ENCODE measurements at places on chromosomes 6 and 20.

DNA sequence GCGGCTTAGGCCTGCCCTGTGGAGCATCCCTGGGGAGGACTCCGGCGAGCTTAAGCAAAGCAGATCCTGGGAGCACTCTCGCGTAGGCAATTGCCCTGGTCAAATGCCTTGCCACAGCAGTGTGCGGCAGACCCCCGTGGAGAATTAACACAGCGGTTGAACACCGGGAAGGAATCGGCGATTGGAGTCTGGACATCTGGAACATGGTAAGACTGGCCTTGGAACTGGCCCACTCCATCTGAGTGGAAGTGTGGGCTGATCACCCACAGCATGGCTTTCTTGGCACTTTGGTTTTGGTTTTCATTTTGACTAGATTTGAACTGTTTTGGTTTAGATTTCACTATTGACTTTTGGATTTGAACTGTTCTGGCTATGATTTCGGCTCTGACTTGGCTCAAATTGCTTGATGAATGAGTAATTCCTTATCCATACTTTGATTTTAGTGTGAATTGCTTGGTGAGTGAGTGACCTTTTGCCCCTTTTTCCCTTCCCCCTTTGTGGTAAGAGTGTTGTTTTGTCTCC, 300.7 kb downstream of the RNGTT start:
- DNase-seq = no peak

- no peak for DNase-seq
Measured at GRCh38 chr6:156056085-156056484, 600.4 kb upstream of the NOX3 start.

DNA sequence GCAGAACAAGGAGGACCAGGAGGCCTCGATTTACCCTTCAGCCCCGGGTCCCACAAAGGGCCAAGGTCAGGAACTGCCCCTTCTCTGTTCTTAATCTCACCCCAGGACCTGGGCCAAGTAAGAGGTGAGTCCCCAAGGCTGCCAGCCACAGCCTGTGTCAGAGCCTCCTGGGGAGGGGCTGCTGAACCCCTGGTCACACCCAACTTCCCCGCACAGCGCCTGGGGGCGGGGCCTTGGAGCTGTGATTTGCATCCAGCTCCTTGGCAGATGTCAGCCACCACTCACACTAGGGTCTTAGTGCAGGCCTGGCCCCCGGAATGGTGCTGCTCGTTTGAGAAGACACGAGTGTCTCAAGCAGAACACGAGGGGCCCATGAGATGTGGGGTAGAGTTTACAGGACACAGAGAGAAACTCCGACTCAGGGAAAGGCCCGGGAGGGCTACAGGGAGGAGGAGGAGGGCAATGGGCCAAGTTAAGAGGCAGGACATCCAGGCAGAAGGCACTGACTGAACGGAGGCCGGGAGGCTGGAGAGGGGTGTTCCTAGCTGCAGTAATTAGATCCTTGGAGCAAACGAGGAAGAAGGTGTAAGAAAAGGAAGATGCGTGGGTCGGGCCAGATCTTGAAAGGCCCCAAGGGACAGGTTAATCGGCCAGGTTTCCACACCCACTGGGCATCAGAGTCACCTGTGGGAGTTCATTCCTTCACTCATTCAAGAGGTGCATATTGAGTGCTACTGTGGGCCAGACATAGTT, 26.9 kb downstream of the ZBP1 start:
- DNase-seq = no peak

DNA sequence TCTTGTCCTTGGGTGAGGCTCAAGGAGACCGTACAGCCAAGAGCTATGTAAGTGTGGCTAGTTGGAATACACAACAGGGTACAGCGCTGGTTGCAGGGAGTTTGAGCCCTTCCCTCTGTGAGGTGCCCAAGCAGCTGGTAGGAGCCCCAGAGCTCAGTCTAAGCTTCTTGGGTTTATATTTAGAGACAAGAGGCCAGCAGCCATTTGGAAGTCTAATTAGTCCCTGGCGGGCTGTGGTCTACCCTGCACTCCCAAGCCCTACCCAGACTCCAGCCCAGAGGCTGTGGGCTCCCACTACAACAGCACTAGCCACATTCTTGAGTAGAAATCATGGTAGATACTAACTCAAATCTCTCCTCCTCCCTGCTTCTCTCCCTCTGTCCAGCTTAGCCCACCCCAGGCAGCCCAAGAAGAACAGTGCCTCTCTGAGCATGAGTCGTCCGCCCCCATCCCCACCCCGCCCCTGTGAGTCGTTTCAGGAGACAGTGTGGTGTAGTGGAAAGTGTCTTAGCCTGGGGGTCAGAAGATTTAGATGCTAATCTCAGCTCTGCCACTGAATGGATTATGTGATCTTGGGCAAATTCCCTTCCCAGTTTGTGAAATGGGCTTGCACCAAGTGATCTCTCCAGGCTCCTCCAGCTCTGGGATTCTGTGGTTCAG, 37.8 kb downstream of the EIF2S2 start:
- peak; percentile 13 for DNase-seq

DNA sequence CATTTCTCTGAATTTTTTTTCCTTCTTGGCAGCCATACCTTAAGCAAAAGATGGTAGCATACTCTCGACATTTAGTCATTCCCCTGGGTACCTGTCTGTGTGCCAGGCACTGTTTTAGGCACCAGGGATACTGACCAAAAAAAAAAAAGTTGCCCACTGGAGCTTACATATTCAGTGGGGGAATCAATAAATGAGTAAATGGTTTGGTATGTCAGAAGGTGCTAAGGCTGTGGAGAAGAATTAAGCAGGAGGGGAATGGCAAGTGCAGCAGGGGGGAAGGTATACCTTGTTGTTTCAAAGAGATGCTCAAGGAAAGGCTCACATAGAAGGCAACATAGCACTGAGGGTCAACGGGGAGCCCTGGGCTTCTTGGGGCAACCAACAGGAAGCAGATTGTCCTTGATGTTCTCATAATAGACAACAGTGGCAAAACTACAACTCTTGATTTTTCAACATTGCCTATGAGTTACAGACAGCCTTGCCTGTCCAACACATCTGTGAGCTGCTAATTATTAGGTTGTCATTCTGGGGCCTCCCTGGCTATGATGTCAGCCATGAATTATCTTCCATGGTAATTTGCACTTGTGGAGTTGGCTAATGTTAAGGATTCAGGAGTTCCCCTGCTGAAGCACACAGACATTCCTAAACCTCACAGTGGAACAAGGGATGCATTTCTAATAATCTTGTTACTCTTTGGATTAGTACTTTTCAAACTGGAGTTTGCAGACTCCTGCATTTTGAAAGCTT, 19.6 kb downstream of the NT5E start:
- DNase-seq = no peak

- DNase-seq = no peak
Measured at GRCh38 chr6:99745651-99746050, 139.0 kb downstream of the PRDM13 start.

- no peak for DNase-seq
Measured at GRCh38 chr6:26224940-26225847, 138.0 kb downstream of the HFE start.

- peak; percentile 1 for DNase-seq
Measured at GRCh38 chr6:12637960-12638641, 78.5 kb upstream of the PHACTR1 start.

DNA sequence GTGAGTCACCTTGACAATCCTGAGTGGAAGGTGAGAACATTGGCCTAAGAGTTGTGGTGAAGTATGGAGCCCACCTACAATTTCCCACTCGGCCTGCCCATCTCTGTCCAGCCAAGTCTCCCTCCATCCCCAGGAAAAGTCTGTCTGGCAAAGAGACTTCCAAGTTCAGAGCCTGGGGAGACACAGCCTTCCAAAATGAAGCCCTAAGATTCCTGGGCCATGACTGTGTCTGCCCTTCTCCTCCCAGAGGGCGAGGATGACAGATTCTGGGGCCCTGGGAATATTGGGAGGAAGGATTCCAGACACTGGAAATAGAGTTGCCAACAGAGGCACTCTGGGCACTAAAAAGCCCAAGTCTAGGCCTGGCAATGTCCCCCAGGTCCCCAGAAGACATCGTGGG, 176.8 kb downstream of the NFATC2 start:
- no peak for DNase-seq

DNA sequence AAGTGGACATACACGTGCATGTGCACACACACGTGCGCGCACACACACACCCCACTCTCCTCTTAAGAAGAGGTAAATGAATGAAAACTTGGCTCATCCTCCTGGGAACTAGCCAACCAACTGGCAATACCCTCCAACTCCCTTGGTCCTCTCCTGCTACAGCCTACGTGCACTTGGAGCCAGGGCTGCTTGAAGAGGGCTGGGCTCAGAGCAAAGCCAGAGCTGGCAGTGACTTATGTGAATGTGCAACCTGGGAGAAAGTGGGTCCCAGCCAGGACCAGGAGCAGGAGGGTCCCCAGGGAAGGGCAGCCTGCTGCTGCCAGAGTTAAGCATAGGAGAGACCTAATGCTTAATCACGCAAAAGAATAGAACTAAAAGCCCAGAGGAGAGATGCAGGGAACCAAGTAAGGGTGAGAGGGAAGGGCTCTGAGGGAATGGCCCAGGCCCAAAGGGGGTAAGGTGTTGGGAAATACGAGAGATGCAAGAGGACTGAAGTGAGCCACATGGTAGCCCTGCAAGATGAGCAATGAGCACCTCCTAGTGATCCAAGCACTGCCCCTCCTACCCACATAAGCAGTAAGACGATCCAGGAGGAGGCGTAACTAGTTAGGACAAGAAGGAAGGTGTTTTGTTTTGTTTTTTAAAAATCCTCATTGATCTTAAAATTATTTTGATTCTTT, 24.7 kb downstream of the TRAF3IP2 start:
- no peak for DNase-seq

- no peak for DNase-seq
Measured at GRCh38 chr6:67639161-67639560, 995.9 kb upstream of the ADGRB3 start.

DNA sequence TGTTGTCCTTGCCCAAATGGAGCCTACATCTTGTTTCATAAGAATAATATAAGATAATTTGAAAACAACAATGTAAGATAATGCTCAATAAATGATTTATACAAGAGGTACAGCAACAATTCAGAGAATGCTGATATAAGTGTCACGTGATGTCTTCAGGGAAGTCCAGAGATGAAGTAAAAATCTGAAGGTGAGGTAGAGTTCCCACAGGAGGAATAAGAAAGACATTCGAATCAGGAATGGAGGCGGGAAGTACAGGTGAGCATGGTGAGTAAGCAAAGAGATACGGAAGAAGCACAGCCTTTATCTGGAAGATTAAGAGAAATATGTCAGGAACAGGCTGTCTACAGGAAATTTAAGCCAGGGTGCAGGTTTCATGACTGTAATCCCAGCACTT, 165.9 kb upstream of the MARCKS start:
- DNase-seq = no peak

GRCh38 chr20:36883977-36884535, 8.1 kb downstream of the TLDC2 start:
- DNase-seq = no peak

DNA sequence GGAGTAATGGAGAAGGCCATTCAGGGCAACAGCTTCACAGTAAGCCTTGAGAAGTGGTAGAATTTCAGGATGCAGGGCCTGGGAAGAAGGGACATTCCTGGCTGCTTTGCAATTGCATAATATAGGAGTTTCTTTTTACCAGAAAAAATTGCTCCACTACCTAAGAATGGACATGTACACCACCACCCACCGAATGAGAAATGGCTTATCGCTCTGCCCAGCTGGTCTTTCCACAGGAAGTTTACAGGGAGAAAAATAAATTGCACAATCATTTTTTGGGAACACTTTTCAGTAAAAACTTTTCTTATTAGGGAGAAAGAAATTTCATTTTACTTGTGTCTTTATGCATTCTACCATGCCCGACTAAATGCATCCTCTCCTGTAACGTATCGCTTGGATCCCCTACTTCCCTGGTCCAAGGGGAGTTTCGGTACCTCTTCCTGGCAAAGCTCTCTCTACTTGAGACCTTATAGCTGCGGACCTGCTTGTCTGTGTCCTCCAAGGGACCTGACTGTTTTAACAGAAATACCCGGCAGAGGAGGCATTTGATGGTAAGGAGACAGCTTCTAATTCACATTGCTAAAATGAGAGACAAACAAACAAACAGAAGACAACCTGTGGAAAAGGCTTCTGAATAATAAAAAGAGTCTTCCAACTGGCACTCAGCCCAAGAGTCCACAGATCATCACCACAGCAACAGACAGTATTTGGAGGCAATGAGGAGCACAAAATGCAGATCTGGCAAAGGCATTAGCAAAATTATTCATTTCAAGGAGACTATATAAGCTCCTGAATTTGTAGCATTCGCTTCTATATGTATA, 54.2 kb downstream of the MAP3K5 start:
- no peak for DNase-seq
